ENCODE measurements at places on chromosomes 13 and 19. TPM values are rescaled to one million over a fixed set of nuclear protein-coding genes. Genes with fewer than 3 reads are reported as not detected.

- DNase-seq, result no peak
Measured at GRCh38 chr13:47396915-47397314, 500.1 kb upstream of the HTR2A start.

GRCh38 chr13:81726037-81726726 is 1385.3 kb upstream of the SPRY2 start:
- no peak for DNase-seq

DNA sequence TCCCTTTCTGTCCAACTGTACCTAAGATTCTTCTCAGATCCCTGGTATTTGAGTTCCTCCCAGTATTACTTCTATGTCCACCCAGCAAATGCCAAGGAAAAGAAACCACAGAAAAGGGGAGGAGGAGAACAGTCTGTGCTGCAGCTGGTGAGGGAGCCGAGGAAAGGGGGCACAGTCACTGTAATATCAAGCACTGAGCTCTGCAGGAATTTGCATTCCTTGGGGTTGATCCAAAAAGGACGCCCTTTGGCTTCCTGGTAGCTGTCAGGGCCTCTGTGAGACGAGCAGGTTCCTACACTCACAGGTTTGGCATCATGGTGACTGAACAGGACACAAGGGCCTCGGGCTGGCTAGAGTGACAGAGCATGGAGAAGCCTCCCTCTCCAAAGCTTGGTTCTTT is 273.4 kb downstream of the NHLRC3 start:
- DNase-seq, result no peak

DNA sequence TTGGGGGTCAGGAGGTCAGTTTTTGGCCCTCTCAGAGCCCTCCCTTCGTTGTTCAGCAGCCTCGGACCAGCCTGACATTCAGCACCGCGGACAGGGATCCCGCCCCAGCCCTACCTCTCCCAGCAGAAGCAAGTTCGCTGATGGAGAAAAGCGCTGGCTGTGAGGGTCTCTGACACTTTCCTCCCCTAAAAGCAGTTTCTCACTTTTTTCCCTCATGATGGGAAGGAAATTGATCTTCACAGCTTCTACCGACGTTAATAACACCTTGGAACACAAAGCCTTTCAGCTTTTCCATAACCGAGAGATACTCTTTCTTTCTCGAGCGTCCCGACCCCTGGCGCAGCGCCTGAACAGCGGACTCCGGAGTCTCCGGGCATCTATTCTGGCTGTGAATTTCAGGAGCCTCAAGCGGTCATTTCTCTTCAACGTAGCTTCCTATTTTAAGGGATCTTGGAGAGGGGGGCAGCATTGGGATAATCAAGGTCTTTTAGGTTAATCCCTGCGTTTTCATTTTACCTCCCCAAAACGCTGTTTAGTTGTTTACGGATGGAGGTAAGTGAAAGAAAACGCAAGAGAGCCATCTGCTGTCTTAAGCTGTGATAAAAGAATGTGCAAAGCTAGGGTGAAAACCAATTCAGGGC is 467.2 kb downstream of the ITGBL1 start:
- no peak for DNase-seq

DNA sequence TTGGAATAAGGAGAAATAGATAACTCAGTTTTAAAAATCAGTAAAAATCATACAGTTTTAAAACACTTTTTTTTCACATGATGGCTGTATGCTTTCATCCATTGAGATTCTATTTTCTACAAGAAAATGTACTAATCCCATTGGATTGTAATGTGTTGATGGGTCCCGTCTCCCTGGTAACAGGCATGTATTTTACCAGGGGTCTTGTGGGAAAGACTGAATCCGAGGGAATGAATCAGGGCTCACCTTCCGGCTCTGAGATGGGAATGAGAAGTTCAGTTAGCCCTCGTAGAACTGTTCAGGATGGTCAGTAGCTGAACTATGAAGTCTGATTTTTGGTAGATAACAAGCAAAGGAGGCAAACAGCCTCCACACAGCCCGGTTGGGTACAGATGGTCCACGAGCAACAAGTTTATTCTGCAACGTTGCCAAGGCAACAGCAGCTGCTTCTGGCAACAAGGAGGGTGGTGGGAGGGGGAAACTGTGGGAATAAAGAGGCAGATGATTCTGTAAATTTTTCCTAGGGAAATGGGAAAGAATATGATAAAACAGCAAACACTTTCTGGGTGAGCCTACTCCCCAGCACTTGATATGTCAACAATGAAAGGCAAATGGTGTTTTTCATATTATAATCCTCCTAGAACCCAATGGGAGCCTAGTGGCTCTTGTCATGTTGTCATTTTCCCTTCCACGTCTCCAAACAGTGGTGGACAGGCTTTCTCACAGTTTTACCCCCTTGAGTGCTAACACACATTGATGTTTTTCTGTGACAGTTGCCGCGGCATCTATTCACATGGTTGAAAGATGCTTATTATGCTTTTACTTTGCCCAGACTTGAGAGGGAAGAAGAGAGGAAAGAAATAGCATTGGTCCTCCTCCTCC is 12.4 kb upstream of the SIAH3 start:
- no peak for DNase-seq

DNA sequence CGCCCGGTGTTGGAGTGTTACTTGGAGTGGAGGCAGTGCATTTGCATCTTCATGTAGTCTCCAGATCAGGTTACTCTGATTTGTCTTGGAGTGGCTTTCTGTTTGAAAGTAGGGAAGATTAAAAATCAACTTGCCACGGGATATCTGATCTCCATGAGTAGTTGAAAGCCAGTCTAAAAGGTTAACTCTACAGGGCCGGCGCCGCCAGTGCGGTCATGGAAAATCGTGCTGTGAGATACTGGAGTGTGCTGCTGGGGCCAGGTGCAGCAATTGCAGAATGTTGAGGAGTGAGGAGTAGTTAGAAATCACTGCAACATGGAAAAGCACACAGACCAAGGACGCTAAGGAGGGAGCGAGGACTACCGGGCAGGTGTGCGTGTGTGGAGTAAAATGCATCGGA is 175.0 kb downstream of the STK24 start:
- DNase-seq, result no peak

DNA sequence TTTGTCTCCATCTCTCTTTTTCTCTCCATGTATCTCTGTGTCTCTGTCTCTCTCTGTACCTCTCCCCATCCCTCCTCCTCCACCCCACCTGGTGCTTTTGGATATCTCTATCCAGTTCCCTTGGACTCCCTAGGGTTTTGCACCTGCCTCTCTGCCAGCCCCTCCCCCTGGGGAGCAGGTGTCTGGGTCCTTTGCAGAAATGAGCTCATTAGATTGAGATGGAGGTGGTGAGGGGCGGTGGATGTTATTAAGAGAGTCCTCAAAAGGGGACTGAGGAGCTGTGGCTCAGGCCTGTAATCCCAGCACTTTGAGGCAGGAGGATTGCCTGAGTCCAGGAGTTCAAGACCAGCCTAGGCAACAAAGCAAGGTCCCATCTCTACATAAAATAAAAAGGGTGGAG is 2.1 kb downstream of the KCNN4 start:
- no peak for DNase-seq

DNA sequence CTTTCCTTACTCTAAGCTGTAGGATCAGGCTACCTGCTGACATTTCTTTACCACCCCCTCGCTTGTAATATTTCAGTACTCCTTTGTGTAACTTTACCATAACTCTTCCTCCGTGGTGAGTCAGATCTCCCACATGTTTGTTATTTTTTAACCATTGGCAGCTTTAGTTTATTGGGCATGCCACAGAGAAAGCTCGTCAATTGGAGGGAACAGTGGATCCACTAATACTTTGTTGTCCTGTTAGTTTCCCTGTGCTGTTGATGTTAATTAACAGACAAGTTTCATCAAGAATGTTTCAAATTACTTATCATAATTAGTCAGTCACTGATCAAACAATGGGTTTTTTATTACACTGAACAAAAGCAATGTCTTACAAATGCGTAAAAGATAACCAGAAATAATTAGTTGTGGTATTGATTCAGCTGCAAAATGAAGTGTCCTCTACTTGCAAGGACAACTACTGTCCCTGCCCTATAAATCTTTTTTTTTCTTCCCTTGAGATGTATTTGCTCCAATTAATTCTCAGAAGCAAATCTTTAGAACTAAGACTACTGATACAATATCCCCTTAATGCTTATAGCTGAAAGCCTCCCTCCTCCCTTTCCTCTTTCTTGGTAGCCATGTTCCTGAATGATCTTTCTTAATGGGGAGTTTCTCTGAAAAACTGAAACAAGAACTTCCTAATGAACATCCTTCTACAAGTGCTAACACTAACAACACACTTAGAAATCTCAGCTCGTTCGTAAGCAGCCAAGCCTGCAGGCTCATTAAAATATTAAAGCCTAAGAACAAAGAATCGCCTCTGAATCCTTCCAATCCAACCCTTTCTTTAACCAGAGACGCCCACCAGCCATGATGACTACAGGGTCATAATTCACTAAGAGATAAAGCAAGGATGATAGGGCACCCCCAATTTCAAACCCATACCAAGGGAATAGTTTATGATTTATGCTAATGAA is 22.2 kb downstream of the EFNB2 start:
- DNase-seq, result no peak

GRCh38 chr19:35240327-35240726 is 8.5 kb upstream of the LSR start:
- no peak for DNase-seq

DNA sequence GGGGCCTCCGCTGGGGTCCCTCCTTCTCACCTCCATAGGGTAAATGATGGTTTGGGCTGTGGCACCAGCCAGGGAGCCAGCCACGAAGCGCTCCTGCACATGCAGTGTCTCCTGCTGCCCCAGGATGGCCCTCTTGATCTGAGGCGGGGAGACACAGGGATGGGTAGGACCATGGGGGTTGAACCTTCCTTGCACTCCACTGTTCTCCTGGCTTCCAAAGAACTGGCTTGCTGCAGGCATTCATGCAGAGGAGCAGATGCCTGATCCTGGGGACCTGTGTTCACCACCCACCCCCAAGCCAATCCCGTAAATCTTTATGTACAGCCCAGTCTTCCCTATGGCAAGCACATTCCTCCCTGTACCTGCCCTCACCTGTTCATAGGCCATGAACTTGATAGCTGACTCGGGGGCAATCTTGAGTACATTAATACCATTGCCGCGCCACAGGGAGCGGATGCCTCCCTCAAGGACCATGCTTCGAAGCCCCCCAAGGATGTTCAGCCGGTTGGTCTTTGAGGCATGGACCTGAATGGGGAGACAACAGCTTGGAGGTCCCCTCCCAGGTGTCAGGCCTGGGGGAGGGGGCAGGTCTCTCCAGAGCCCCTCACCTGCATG is 5.5 kb downstream of the SLC25A23 start:
- DNase-seq, result no peak

DNA sequence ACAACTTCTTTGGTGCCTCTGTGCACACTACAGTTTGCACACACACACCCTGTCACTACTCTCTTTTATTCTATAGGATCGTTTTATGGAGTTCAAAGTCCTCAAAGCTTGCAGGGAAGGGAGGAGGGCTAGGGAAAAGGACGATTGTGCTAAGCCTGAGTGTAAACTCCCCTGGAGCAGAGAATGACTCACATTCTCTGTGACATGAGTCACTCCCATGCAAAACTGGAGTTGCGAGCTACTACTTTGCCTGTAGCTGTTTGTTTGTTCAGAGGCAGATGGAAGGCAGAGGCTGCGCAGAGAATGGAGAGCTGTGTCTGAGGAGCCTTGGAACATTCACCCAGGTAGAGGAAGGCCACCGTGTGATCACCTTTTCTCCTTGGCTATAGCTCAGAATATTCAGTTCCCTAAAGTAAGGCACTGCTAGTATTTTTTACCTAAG is 80.5 kb upstream of the MBNL2 start:
- no peak for DNase-seq

DNA sequence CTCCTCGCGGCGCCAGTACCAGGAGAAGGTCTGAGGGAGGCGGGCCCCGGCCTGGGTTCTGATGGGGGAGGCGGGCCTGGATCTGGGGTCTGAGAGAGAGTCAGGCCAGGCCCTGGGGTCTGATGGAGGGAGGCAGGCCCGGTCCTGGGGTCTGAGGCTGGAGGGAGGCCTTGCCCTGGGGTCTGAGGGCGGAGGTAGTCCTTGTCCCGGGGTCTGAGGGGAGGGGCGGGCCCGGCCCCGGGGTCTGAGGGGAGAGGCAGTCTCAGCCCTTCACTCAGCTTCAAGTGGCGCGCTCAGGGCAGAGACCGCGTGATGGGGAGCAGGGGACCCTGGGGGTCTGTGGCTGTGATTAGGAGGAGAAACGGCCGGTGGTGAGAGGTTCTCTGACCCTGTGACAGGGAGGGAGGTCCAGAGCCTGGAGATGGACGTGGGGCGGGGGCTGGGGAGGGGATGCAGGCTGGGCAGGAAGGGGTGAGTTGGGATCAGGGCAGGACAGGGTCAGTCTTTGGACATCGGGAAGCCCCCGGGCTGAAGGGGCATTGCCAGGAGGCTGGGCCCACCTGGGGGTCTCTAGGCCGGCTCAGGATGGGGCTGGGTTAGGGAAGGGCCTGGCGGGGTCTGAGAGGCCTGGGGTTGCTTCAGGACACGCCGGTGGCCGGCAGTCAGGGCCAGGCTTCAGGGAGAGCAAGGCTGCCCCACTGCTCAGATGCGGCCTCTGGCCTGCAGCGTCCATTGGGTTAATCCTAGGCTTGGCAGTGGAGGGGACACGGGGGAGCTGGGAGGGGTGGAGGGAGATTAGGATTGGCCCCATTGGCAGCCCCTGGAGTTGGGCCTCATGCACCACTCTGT is 18.7 kb downstream of the HCN2 start:
- DNase-seq, result no peak

- DNase-seq, result no peak
Measured at GRCh38 chr19:51573331-51573730, 2.2 kb downstream of the ZNF175 start.

DNA sequence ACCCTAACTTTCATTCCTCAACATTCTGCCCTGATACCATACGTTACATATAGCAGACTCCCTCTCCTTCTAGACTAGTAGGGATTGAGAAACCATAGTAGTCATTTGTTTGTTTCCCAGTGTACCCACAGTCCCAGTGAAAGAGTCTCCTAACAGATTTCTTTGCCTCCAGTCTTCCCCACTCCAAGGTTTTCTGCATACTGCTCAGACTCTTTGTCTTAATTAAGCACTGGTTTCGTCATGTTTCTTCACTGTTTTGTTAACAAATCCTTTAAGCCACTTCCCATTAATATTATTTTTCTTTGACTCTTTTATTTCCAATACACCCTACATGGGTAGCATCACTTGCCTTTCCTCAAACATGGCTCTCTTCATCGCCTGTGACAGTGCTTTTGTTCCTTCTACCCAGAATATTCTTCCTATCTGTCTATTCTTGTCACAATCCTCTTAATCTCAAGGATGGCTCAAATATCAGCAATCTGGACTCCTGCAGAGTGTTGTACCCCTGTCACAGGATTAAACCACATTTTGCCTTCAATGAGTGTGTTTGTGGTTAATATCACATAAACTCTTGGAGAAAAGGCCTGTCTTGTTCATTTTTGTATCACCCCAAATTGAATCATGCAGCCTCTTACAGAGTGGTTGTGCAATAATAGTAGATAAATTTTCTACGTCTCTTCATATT is 92.7 kb upstream of the KLF12 start:
- no peak for DNase-seq

Gene ATP1A3
- total RNA-seq, result not detected

Gene SYCN
- total RNA-seq, result not detected

Gene GYS1
- total RNA-seq, result 30.1 TPM

Gene SOHLH2
- total RNA-seq, result not detected

Gene FPR1
- 39.3 TPM for total RNA-seq
